Stimulated activated CD4-positive, alpha-beta T cell treated with anti-CD3 and anti-CD28 coated beads, Interleukin-12 subunit alpha, Interleukin-12 subunit beta, amount 100 ng/mL, for 4 hours (primary cell): ENCODE measurements at places on chromosomes 6 and 20.

- no peak for DNase-seq
Measured at GRCh38 chr20:1010659-1011058, 8.5 kb upstream of the RSPO4 start.

DNA sequence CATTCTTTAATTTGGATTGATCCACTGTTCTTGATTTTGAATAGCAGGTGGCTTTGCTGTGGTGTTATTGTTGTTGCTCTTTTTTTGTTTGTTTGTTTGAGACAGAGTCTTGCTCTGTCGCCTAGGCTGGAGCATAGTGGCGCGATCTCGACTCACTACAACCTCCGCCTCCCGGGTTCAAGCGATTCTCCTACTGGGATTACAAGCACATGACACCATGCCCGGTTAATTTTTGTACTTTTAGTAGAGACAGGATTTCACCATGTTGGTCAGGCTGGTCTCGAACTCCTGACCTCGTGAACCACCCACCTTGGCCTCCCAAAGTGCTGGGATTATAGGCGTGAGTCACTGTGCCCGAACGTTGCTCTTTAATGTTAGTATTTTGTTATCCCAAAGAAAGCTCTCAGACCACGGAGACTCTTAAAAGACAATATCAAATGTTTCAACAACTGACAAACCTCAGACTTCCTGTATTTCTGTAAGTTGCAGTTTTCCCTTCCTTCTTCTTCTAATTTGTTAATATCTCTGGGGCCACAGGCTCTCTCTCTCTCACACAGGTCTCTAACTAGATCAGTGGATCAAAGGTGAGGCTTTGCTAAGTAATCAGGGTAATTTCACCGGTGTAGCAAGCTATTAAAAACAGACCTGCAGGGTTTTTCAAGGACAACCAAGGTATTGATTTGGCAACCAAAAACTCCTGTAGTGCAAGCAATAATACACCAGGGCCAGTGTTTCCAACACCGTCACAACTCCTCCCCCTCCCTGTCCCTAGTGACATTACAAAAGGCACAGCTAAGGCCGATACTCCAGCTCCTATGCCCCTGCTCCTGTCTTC lies 48.8 kb upstream of the ZNF217 start:
- no peak for DNase-seq

DNA sequence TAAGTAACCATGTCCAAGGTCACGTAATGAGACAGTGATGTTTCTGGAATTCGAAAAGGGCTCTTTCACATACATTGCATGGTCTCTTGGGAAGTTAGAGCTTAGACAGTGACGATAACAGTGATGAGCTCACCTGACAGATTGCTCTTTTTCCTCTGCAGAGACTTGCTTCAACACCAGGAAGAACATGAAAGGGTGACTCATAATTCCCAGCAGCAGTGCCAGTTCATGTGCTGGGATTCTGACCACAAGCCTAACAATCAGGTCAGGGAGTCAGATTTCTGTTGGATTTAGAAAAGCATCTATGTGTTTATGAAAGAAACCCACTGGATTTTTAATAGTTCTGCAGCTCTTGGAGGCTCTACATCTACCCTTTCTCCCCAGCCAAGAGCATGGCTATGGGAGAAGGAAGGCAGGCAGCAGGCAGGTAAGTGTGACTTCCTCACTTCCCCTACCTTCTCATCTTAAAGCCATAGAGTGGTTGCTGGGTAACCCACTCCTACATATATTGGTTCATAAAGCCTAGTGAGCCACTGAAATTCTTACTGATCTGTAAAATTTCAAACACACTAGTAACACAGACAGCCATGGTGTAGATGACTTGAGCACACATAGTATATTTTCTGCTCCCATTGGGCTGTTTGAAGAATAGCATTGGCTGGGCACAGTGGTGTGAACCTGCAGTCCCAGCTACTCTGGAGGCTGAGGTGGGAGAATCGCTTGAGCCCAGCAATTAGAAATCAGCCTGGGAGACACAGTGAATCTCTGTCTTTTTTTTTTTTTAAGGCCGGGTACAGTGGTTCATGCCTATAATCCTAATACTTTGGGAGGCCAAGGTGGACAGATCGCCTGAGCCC lies 44.4 kb upstream of the LOC128125822 start:
- DNase-seq: no peak

DNA sequence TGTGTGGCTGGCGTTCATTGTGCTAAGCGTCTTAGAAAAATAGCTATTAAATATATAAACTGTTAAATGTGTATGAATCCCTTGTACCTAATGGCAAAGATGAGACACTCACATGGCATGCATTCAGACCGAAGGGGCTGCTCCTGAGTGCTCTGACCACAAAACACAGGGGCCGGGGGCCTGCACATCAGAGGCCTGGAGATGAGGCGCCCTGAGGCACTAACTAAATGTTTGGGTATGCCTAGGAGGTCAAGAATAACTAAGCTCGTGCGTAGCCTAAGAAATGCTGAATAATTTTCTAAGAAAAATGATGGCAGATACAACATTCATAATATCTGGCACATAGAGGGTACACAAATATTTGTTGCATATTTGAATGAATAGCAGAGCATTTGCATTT lies 92.5 kb downstream of the PSMB1 start:
- no peak for DNase-seq

GRCh38 chr6:90080876-90081481 lies 186.7 kb downstream of the GJA10 start:
- peak; percentile 61 for DNase-seq

DNA sequence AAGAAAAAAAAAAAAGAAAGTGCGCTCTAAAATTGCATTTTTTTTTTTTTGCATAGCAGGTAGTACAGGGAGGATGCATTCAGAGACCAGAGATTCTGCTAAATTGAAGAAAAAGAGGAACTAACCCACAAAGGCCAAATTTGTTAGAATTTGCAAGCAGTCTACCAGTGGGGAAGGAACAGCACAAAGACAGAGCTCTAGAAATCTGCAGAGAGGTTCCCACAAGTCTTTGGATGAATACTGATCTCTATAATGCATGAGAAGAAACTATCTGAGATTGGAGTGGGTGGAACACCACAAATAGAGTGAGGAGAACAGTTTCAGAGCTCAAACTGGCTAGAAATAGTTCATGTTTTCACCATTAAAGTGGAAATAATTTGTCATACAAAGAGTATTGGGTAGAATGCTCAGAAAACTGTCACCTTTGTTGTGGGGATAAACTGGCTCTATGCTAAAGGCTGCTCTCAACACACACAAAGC lies 79.6 kb upstream of the AHI1 start:
- no peak for DNase-seq

GRCh38 chr6:40506954-40507353 lies 80.2 kb downstream of the LRFN2 start:
- DNase-seq: no peak

DNA sequence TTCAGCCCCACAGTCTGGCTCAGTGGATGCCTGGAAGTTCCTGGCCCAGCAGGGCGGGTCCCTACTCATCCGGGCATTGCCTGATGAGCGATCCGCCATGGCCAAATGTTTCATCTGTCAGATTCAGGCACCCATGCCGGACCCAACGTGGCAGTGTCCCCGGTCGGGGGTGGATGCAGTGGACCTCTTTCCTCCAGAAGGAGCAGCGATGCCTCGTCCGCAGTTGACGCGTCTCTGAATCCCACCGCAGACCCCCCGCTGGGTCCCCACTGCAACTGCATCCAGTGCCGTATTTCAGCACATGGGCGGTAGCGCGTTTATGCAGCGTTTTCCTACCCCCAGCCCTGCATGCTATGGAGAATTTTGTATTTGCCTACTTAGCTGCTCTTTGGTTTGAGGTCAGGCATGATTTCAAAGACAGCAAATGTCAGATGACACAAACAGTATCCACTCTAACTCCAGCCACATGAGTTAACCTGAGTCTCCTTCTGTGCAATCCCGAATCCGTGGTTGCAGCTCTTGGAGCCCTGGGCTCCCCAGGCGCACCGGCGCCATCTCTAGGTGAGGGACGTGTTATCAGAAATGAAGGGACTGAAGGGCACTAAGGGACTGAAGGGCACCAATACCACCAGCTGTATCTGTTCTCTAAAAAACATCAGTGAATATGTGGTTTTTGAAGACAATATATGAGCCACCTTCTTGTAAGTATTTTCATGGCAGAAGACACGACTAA lies 72.6 kb upstream of the THBS2 start:
- DNase-seq: no peak

GRCh38 chr6:161487694-161488093 lies 213.8 kb upstream of the AGPAT4 start:
- DNase-seq: no peak

DNA sequence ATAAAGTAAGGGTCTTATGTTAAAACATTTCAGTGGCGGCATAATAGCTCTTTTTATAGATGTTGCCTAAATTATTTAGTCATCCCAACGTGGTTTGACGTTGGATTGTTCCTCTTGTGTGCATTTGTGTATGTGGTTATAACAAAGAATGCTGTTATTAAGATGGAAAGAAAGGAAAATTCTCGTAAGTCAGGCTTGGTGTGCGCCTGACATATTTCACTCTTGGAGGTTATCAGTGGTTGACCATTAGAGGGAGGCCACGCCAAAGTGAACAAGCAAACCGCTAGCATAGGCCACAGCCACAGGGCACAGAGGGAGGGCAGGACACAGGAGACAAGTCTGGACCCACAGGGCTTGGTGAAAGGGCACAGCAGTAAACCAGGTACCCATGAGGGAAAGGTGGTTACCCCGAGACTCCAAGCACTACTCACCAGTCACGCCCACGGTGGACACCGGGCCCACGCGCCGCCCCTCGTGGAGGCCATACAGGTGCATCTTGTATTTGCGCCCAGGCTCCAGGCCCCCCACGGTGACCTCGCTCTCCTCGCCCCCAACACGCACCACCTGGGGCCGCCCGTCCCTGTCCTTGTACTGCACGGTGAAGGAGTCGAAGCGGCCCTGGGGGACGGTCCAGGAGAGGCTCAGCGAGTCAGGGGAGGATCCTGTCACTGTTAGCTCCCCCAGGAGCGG lies 22.9 kb downstream of the CYP21A2 start:
- DNase-seq: no peak

DNA sequence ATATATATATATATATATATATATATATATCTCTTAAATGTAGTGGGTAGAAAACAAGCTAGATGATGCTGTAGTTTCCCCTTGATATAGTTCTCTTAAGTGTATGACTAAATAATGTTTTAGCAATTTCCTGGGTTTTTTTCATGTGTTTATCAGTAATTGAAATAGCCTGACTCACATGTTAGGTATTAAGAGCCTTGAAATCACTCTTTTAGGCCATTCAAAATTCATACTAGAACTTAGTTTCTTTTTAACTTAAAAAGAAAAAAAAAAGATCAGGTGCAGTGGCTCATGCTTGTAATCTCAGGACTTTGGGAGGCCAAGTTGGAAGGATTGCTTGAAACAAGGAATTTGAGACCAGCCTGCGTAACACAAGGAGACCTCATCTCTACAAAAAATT lies 44.1 kb downstream of the NKX2-4 start:
- DNase-seq: no peak

GRCh38 chr20:45359069-45359405 lies 3.9 kb upstream of the SYS1 start:
- DNase-seq: no peak

DNA sequence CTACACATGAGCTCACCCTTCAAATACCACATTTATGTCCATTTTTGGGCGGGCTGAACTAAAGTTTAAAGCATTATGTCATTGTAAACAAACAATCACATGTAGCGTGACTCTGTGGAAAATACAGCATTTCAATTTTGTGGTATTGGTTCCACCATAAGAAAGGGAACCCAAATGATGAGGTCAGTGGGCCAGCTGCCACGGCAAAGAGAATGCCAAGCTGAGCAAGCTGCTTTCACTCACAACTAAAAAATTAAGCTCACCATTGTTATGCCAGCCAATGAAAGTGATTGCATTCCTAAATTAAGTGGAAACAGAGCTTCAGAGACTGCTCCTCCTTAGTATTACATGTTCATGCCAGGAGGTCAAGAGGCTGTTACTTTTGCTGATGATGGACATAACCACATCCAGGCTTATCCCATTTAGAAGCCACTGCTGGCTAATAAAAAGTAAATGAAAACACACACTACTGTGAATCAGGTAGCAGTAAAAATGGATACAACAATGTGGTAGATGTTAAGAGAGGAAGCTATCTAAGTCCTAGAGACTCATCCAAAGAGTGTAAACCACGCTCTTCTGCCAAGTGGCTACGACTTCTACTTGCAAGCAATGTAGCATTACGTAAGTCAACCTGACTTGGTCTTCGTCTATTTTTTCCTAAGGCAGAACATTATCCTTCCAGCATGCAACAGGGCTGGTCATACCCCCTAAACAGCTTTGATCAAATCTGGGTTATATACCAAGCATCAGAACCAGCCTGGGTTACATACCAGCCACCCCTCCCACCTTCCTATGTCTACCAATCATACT lies 164.8 kb downstream of the BACH2 start:
- DNase-seq: no peak

DNA sequence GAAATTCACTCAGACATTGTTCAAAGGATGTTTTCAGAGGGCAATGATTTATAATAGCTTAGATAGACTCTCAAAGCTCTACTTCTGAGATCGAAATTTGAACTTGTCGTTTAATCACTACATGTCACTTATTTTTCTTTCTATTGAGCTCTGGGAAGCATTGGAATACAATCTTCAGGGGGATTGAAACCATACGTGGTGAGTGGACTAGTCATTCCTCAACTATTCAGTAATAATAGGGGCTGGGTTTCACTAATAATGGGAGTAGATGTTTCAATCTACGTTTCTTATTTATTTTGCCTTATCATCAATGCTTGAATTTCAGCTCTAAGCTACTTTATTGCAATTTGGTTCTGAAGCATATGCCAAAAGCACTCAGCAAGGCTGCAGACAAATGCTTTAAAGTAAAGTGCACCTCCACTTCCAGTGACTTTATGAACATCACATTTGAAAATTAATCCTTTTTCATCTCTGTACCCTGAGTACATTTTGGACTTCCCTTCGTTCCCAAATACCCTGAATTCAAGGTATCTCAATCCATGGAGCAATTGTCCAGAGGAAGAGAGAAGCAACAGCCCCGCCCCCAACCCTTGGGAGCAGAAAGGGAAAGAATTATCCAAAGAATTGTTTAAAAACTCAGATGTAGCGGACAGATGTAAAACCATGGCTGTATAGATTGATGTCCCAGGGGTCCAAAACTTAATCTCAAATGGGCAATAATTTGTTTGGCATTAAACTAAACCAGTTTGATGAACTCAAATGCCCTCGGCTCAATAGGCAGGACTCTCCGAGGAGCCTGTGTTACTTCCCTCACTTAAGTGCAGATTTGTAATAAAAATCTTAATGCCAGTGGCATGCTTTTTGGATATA lies 68.1 kb downstream of the HFE start:
- no peak for DNase-seq

DNA sequence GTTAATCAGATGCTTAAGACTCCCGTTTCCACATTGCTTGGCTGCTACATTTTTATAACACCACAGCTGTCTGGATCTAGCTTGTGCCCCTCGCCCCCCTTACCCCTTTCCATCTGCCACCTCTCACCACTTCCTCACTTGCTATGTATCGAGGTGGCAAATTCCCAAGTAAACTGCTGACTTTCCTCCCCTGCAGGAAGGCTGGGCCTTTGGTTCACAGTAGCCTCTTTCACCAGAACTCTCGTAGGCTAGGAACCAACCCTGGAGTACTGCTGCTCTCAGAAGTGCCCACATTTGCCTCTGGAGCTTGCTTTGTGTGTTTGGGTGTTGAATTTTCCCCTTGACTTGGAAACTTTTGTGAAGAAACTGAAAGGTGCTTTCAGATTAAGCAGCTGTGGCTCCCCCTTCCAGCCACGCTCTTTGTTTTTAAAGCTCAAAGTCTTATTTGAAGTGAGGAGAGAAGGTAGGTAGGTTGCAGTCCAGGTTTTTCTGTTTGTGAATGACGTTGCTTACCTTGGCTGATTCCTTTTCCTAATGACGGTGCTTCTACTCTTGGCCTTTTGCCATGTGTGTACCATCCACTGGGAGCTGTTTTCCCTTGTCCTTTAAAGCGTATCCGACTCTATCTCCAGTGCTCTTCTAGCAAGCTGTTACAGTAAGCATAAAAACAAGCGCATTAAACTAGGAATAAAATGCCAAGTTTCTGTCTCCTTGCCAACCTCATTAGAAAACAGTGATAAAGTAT lies 90.4 kb downstream of the CARMIL1 start:
- DNase-seq: peak; percentile 5
